ENCODE measurements at places on chromosomes 11 and 22.

DNA sequence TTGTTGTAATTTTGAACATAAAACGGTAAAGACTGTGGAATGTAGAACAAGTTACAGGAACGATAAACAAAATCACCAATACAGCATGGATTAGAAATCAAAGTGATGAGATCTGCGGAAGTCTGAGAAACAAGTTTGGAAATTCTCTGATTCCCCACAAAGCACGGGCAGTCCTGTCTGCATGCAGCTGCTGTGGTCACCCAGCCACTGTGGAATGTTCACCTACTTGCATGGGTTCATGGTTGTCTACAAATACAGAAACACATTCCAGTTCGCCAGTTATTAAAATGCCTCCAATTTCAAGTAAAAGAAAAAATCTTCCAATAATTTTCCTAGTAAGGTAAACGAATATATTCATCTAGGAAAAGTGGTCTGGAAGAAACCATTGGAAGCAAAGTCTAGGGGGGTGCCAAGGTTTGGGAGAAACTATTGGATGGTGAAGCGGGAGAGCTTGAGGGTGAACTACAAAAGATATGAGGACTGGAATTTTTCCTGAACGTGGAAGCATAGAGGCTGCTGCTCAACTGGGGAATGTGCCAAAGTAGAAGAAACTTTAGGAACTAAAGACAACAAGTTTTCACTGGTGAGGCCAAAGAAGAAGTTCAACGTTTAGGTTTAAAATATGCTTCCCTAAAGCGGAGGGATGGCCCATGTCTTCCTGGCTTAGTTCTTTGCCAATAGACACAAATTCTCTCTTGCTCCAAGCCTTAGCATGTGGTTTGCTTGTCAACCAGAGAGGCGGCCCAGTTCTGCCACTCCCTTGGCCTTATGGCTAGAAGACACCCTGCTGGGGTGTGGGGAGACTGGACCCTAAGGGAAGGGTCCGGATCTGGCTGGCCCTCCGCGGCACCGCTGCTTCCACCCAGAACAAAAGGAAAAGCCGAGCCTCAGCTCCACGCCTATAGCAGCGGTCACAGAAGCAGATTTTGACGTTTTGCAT is 70.2 kb downstream of the CTTN start:
- DNase-seq, result no peak

GRCh38 chr11:68845351-68846002 is 3.8 kb upstream of the CPT1A start:
- DNase-seq, result no peak

DNA sequence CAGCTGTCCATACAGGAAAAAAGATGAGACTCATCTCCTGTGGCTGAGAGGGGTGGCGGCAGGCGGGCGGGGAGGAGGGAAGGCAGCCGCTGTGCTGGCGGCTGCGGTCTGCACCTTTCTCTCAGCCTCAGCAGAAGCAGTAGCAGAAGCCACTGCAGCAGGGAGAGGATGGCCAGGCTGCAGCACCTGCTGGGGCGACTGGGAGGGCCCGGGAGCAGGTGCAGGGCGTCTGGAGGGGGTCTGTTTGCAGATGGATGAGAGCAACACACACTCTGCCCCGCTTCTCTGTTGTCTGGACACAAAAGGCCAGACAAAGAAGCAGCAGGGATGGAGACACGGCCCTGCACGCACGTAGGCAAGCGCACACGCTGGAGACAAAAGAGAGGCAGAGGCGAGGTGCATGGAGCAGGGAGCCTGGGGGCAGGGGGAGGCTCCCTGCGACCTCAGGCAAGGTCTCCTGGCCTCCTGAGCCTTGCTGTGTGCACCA is 9.3 kb upstream of the MIAT start:
- DNase-seq, result peak; percentile 62

- no peak for DNase-seq
These were observed 6.6 kb downstream of the CTSD start for GRCh38 chr11:1756791-1757771.

DNA sequence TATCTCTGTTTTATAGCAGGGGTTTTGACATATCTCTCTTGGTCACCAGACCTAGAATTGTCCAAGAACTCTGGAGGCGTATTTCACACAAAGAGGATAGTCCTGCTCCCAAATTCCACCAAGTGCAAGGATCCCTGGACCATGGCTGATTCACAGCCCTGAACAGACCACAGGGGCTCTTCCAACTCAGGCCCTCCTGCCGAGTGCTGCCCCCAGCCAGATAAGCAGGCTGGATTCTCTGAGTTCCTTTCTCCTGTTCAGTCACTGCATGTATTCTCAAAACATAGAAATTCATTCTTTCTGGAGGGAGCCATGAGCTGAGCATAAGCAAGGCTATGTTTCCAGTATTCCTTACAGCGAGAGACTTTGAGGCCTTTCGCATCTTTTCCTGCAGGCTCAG is 13.4 kb upstream of the PLEKHB1 start:
- DNase-seq, result no peak

DNA sequence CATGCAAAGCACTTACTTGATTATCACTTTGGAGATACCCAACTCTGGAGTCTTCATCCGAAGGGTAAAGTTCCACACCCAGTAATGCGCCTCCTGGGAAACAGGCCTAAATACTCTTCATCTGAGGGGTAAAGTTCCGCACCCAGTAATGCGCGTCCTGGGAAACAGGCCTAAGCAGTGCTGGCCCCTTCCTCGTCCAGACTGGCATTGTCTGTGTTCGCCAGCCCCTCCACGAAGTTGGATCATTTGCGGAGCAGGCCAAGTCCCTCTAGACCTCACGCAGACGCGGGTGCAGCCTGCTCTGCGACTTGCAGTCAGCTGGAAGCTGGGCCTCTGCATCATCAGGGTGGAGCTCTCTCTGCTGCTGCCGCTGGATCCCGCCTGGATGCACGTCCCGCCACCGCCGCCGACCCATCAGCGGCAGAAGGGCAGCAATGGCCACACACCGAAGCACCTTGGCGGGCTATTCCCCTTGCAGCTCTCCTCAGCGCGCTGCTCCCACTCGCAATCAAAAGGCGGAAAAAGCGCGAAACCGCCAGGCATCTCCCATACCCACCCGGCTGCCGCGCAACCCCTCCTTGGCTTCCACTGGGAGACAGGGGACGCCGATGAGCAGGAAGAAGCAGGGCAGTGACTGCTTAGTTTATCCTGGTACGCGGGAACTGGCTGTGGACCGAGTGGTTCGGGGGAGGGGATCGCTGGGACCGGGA is 34.1 kb upstream of the GLYATL1 start:
- no peak for DNase-seq

GRCh38 chr11:59551659-59552521 is 40.6 kb downstream of the OR4D9 start:
- DNase-seq, result no peak

DNA sequence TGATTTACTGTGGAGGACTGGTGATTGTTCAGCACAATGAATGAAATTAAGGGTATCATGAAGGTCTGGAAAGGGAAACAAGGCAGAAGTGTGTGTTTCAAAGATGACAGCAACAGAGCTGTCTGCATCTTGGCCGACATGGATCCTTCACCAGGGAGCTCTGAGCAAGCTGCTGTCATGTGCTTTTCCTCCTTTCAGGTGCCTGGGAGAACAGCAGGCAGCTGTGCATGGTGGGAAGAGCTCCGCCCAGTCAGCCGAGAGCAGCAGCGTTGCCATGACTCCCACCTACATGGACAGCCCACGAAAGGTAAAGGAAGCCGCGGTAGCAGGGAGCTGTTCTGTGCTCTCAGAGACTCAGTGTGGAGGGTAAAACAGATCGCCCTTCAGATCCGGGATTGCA is 87.1 kb upstream of the YWHAH start:
- DNase-seq, result peak; percentile 70

DNA sequence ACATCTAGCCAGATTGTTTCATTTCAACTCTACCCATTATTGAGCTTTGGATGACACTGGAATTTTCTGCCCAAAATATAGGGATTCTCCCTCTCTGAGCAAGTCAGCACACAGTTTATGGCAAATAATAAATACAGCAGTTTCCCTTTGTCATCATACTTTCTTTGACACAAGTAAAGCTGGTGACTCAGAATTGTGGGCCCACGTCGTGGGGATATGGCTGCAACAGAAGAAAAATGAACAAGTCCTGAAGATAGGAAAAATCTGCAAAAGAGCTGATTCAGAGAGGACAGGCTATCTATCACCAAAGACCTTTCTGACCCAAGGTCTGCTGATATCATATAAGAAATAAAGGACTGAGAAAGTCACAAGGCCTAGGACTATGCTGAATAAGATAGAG is 236.3 kb upstream of the ZC3H12C start:
- no peak for DNase-seq

GRCh38 chr11:58577555-58578135 is 1.2 kb upstream of the ZFP91 start:
- no peak for DNase-seq

DNA sequence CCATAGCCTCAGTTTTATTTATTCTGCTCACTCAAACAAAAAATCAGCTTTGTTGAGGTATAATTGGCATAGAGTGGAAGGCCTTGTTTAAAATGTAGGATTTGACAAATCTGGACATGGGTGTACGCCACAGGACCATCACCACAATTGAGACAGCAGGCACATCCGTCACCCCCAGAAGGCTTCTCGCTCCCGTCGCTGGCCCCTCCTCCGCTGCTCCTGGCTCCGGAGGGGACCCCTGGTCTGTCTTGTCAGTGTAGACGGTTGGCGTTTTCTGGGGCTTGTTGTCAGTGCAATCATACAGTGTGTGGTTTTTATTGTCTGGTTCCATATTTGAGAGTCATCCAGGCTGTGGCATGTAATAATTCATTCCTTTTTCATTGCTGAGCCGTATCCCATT is 97.6 kb downstream of the KCNQ1 start:
- DNase-seq, result no peak

GRCh38 chr11:86524620-86525352 is 147.6 kb downstream of the ME3 start:
- DNase-seq, result no peak

- no peak for DNase-seq
These were observed 71.6 kb downstream of the LRP5 start for GRCh38 chr11:68383976-68384501.

DNA sequence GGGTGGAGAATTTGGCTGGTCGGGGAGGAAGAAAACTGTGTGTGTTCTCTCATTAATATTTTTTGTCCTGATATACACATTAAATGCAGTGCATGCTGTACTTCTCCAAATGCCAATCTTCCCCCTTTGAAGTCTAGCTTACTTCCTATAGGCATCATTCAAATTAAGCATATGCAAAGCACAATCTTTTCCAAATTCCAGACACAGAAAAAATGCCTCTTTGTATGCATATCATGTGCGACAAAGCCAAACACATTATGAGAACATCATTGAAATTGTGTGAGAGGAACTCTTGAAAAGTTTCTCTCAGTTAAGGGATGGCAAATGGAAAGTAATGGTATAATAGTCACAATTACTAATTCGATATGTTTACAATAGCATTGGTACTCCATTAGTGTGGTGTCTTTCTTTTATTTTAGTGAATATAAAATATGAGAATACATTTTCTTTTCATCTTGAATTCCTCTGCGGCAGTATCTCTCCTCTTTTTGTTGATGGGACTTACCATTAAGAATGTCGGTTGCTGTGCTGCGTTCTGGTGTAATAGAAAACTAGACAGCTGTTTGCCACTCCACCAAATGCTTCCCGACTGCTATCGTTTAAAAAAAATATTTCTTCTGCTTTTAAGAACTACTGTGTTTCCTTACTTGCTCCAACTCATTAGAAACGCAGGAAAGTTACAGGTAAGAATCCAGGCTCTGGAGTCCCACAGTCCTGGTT is 19.3 kb upstream of the NRIP3 start:
- DNase-seq, result no peak

DNA sequence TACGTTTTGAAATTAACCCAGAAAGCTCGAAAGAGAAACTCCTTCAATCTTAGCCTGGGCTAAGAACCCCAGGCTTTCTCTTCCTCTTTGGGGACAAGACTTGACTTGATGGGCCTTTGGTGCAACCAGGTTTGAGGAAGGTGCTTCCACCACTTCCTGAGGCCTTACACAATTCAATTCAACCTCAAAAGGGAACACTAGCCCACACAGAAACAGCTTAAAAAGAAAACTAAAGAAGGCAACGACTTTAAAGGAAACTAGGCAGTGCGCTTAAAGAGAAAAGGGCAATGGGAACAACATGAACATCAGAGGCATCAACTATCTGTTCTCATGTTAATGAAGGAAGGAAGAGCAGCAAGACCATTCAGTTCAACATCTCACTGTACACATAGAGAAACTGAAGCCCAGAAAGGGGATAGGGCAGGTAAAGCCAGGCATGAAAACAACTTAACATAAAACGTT is 24.8 kb downstream of the PAK1 start:
- no peak for DNase-seq

- no peak for DNase-seq
These were observed 1.2 kb upstream of the MYO7A start for GRCh38 chr11:77126861-77127234.

- no peak for DNase-seq
These were observed 59.3 kb downstream of the SLC1A2 start for GRCh38 chr11:35360055-35360530.

GRCh38 chr11:62138630-62139425 is 15.0 kb downstream of the INCENP start:
- DNase-seq, result no peak

GRCh38 chr11:44229098-44229497 is 80.8 kb downstream of the ALX4 start:
- no peak for DNase-seq

- DNase-seq, result no peak
These were observed 6.7 kb downstream of the SLC25A18 start for GRCh38 chr22:17569971-17570511.

- no peak for DNase-seq
These were observed 20.1 kb downstream of the KMT5B start for GRCh38 chr11:68193018-68193417.

DNA sequence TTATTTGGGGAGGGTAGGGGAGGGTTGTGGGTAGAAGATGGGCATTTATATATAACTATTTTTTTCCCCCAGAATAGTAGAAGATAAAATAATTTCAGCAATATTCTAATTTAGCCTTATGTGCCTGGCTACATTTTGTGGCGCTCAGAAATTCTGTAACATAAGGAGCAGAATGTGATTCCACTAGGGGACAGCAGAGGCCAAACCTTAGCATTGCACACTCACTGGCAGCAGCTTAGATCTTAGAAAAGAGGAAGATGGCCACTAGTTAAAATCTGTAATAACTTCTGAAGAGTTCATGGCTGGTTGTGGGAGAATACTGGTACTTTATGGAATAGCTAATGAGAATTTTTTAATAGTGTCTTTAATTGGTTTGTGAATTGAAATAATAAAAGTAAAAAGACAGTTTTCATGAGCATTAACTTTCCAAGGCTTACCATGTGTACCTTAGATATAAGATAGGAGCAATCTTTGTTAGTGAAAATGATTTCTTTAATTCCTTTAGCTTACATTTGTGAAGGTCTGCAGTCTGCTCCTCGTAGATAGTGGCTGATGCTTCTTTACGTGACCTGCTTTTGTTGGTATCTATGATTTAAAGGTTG is 33.1 kb downstream of the DDX10 start:
- no peak for DNase-seq

DNA sequence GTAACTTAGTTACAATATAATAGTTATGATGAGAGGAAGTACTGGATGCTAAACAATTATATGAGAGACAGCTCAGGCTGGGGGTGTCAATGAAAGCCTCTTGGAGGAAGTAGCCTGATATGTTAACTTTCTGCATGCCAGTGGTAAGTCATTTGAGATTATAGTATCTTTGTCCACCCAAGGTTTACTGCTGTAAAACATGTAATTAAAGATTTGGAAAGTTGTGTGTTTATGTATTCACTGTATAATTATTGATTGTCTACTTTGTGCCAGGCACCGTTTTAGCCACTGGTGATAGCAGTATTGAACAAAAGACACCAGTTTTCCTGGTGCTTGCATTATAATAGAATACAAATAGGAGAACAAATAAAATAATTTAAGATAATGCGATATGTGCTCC is 624 bp upstream of the DNAJB7 start:
- DNase-seq, result no peak

- DNase-seq, result no peak
These were observed 30.2 kb downstream of the LRP5 start for GRCh38 chr11:68342459-68343158.

- no peak for DNase-seq
These were observed 396.9 kb downstream of the RAB38 start for GRCh38 chr11:87778357-87778756.
